OCI-LY7 (cell line): ENCODE measurements at places on chromosomes 4 and X. TPM values are rescaled to one million over a fixed set of nuclear protein-coding genes. Genes with fewer than 3 reads are reported as not detected.

The CENPU gene
- total RNA-seq = 132 and 160 TPM in 2 replicates

The SHROOM2 gene
- not detected in 2 replicates for total RNA-seq

DNA sequence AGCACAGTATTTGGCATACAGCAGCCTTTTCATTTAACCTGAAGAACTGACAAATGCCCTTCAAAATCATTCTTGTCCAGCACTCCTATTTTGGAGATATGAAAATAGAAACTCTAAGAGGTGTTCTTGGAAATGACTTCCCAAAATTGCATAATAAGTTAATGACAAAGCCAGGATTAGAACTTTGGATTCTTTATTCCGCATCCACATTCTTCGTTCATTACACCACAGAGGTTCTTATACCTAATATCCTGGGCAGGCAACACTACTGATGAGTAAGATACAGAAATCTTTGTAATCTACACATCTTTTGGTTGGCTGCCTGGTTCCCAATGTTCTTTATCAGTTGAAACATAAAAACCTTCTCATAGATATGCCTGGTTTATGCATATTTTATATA, 5.9 kb downstream of the COL25A1 start:
- no peak for DNase-seq

The PAGE5 gene
- total RNA-seq = not detected in 2 replicates

DNA sequence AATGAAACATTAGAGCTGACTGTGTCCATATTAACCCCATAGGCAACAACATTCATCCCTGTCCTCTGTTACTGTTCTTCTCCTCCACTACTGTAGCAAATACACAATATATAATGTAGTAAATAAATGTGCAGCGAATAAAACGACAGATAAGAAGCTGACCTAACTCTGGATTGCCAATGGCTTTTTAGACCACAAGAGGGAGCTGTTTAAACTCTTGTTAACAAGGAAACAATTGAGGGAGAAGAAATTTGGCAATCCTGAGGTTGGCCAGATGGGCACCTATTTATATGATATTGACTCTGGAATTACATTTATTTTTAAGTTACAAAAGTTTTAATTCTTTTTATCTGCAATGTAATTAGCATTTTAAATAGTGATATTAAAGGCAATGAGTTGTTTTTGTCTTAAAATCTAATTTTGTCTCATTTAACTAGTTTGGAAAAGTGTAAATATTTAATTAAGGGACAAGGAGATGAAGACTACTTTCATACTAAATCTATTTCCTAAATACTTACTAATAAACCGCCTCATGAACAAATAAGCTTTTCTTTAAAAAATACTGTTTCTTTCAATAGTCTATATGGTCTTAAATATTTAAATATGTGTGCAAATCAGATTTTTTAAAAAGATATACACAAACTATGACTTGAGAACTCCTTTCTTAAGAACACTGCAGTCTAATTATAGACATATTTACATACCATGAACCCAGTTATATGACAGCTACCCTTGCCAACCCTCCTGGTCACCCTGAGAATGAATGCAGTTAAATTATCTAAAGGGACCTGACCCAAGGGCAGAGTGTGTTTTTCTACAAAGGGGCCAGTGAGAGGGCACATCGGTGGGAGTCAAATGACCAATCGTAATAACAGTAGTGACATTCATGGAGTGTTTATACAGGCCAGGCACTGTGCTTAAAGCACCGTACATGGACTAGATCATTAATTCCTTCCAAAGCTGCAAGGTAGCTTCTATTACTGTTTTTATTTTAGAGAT, 52.9 kb upstream of the HPF1 start:
- peak; percentile 71 for DNase-seq

The NUDT6 gene
- 15.4 and 18.3 TPM in 2 replicates for total RNA-seq

DNA sequence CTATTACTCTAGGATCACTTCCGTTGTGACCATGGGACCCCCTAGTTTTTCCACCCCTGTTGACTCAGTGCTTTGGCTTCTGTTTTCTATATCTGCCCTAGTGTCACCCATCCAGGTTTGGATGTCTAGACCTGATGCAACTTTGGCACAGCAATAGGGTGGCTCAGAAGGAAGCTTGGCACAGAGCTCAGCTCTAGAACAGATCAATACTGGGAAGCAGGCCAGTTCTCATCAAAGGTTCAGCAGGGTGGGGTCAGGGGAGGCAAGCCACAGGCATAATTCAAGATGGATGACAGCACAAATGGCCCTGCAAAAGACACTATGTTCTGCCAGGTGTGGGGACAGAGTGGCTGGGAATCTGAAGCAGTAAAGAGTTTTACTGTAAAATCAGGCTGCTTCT, 74.2 kb upstream of the EGFL6 start:
- no peak for DNase-seq

GRCh38 chr4:84070289-84070688, 428.8 kb downstream of the NKX6-1 start:
- DNase-seq = no peak

DNA sequence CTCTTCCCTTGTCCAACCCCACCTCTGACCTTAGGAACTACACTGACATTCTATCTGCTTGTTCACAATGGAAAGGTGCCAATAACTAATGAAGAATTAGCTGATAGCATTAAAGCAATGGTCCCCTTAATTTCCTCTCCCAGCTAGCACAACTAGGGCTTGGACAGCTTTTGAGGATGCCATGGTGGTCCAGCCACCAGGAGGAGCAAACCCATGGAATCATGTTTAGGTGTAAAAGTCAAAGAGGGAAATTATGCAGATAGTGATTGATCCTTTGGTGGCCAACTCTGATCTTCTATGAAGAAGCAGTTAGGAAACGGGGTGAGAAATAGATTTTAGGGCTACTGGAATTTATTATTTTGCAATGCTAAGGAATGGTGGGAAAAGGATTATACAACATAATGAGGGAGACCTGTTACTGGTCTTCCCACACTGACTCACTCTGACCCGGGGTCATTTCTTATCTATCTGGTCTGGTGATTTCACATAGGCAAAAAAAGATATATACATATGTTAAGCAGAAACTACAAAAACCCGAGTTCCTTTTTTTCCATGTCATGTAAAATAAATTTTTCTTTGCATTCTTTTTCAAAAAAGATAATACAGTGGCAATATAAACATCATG, 45.8 kb upstream of the FBXW7 start:
- DNase-seq = no peak

- DNase-seq = peak; percentile 47
Observed at GRCh38 chr4:7650606-7651385, 216.1 kb upstream of the PSAPL1 start.

GRCh38 chr4:181793096-181793495, 450.1 kb upstream of the TENM3 start:
- DNase-seq = no peak

GRCh38 chrX:2387614-2388239, 113.0 kb downstream of the DHRSX start:
- DNase-seq = no peak
